ENCODE measurements at places on chromosomes 13 and 19.

DNA sequence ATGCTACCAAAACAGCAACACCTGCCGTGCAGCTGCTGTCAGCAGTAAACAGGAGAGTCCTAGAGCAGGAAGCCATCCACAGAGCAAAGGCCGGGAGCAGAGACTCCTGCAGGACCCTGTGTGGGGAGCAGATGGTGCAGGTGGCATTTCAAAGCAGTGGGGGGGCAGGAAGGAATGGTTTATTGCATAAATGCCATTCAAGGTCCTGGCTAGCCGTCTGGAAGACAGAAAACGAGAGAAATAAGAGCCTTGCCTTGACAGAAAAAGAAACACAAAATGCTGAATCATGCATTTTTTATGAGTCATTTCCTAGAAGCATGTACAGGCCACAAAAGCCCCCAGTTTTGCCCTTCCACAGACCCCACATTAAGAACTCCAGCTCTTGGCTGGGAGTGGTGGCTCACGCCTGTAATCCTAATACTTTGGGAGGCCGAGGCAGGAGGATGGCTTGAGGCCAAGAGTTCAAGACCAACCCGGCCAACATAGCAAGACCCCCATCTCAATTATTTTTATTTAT lies 5.4 kb downstream of the RSPH6A start:
- peak; percentile 23 for DNase-seq

GRCh38 chr13:60163478-60164233 lies at the start of gene DIAPH3:
Gene DIAPH3, minus strand, starts transcription at chr13:60163928. Its CDS starts 162 bp downstream, at chr13:60163766.
- DNase-seq = peak; percentile 78

DNA sequence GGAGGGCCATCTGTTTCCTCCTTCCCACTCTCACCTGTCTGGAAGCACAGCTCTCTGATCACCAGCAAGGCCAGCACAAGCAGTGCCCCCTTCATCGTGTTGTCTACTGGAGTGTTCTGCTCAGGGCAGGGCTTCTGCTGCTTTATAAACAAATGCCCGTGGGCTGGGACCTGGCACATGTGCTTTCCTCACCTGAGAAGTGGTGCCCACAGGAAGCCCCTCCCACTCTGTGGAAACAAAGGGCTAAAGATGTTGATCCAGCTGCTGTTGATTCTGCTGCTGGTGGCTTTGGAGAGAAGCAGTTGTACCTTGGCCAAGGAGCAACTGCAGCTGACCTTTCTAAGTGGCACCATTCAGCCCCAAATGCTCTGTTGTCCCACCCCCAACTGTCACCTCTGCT lies 26.4 kb upstream of the ZNF181 start:
- DNase-seq = no peak

DNA sequence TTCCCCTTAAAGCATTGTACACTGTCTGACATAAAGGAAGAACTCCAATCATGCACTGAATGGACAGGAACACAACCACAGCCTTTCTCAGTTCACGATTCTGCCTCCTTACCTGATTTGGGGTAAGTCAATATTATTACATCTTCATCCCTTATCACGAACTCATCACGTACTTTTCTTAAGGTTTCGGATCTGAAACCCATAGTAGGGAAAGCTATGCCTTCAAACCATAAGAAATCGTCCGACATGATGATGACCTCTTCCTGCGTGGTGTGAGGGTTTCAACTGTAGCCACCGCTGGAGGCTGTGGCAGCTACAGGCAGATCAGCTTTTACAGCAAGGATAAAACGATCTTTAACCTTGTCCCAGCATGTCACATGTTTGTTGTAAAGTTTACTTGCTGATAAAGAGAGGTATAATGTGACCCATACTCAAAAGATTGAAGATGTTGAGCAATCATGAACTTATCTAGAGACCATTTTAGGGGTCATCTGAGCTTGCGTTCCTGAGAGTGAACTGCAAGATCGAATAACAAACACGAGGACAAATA lies at the start of gene SULT2A1:
SULT2A1 (minus strand) TSS at position 306 of the 550 bp plus-strand sequence; CDS start at position 248, 58 bp downstream.
- no peak for DNase-seq

DNA sequence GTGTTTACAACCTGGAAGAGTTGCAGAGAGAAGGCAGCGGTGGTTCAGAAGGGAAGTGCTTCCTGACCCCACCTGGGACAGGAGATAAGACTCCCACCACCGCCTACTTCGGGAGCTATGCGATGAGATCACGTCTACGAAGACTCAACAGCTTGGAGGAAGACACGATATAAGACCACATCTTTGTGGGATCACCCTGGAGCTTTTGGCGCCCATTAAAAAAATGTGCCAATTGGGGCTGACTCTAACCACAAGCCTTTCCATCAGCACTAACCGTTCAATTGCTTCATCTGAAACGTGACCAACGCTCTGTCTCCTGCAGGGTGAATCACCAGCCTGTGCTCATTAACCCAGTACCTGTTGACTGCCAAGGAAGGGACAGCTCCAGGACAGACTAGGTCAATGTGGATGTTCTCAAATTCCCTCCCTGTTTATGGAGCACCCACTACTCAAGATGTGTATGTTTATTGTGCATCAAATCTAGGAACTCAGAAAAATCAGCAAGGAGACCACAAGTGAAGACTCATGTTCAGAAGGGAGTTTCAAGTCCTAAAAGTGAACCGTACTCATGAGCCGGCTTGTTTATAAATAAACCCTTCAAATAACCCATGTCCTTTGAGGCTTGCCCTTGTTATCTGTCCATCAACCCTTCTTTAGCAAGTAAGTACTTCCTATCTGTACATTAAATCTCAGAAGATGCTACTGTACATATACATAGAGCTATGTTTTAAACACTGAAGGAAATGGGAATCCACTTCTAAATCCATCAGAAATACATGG lies 67.5 kb downstream of the LATS2 start:
- peak; percentile 31 for DNase-seq

- no peak for DNase-seq
Measured at GRCh38 chr19:43847884-43848283, 20.8 kb downstream of the ZNF283 start.

GRCh38 chr13:45863709-45864590 lies 12.4 kb upstream of the SIAH3 start:
- no peak for DNase-seq

DNA sequence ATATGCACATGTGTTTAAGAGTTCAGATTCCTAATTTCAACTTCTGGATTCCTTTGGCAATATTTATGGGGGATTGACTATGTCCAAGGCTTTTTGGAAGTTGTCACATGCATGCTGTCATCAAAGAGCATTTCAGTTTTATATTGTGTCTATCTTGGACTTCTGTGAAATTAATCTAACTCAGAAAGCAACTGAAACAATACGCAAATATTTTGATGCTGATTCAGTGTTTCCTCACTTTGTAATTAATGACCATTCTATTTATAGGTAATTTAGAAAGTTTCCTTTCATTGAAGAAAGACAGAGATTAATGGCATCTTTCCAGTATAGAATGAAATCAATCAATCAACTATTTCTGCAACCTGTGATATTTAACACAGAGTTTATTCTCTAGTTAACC lies 550.1 kb downstream of the PCDH9 start:
- no peak for DNase-seq

DNA sequence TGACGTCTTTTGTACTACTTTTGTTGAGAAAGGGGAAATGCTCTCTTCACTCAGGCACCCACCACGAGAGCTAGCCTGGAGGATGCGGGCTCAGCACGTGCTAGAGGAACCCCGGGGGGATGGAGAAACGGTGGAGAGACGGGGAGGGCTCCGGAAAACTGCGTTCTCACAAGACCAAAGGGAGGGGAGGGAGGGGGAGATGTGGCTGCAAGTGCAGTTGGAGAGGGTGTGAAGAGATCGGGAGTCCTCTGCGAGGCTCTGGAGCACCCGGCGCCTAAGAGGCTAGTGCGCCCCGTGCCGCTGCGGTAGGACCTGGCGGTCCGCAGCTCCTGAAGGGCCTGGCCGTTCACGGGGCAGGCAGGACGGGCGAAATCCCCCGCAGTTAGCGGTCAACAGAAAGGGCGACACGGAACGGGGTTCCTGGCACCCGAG lies 43.4 kb upstream of the XPO4 start:
- DNase-seq = no peak

DNA sequence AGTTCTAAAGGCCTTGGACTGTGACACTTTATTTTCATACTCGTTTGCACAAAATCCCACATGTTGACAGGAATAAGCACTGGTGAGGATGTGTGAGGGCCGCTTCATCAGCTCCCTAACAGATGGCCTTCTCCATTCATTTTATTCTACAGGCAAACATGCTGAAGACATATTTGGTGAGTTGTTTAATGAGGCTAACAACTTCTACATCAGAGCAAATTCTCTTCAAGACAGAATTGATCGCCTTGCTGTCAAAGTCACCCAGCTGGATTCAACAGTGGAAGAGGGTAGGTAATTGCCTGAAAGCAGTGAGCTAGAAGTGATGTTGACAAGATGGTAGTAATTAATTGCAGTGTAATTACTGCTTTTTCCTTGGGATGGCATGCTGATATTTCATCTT lies 95.7 kb downstream of the GPR12 start:
- no peak for DNase-seq

DNA sequence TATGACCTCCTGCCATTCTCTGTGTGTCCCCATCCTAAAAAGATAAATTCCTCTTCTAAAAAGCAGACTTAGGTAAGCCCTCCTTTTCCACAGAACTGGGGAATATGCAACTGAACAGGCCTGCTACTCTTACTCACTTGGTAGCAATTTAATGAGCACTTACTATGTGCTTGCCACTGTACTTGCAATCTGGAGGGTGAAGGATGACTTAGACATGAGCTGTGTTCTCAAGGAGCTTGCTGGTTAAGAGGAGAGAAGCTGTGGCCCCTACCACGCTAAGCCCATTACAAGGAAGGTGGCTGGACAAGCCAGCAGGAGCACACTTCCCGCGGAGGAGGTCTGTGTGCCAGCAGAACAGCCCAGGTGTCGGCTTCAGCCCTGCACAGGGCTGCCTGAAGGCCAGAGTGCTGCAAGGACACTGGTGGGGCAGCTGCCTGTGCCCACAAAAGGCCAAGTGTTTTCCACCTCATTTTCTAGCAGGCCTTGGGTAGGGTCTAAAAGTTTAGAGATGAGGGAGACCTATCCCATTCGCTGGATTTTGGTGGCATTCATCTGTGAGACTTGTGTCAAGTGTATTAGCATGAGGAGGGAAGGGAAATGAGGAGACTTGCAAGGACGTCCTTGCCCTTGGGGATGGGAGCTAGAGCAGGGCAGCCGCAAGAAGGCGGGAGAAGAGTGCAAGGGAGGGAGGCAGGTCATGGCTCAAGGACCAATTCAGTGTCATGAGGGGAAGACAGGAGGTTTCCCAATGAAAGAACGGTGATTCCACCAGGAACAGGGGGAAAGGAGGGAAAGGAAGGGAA lies 52.0 kb downstream of the COL4A1 start:
- no peak for DNase-seq

DNA sequence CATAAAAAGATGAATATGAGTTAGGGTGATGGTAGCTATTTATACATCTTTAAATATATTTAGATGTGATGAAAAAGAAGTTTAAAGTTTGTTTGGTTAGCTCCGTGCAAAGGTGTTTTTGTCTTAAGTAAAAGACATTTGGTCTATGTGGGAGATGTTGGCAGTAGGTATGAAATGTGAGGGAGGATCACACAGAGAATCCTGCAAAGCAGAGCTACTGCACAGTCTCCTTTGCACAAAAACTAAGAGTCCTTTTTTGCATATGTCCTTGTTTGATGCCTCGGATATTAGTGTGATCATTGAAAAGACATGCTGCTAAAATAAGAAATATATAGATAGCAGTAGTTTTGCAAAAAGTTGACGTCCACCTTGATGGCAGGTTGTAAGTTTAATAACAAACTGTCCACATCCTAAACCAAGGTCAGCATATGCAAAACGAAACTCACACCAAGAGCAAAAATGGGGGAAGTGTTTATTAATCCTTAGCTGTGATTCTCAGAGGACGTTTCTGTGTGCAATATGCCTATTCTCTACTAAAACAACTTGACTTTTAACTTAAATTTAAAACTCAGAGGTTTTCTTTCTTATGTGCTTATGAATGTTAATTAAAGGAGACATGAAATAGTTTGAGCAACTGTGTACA lies 870.1 kb downstream of the PCDH9 start:
- no peak for DNase-seq

- DNase-seq = no peak
Measured at GRCh38 chr19:3243819-3244700, 19.6 kb downstream of the CELF5 start.

- no peak for DNase-seq
Measured at GRCh38 chr19:29563486-29564101, 37.8 kb downstream of the VSTM2B start.

- DNase-seq = no peak
Measured at GRCh38 chr13:74218291-74218690, 84.1 kb upstream of the KLF12 start.

DNA sequence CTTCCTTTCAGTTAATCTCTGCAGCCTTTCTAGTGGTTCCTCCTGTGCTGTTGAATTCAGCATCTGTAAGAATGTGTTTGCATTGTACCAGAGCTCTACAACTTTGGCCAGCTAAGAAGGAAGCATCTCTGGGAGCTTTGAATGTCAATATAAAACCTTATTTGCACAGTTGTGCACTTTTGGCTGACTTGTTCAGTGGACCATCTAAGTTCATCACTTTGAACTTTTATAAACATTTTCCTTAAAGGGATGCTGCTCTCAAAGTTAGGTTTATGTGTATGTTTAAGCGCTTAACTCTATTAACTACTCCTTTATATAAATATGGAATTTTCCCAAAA lies 15.6 kb downstream of the POLR1D start:
- no peak for DNase-seq

DNA sequence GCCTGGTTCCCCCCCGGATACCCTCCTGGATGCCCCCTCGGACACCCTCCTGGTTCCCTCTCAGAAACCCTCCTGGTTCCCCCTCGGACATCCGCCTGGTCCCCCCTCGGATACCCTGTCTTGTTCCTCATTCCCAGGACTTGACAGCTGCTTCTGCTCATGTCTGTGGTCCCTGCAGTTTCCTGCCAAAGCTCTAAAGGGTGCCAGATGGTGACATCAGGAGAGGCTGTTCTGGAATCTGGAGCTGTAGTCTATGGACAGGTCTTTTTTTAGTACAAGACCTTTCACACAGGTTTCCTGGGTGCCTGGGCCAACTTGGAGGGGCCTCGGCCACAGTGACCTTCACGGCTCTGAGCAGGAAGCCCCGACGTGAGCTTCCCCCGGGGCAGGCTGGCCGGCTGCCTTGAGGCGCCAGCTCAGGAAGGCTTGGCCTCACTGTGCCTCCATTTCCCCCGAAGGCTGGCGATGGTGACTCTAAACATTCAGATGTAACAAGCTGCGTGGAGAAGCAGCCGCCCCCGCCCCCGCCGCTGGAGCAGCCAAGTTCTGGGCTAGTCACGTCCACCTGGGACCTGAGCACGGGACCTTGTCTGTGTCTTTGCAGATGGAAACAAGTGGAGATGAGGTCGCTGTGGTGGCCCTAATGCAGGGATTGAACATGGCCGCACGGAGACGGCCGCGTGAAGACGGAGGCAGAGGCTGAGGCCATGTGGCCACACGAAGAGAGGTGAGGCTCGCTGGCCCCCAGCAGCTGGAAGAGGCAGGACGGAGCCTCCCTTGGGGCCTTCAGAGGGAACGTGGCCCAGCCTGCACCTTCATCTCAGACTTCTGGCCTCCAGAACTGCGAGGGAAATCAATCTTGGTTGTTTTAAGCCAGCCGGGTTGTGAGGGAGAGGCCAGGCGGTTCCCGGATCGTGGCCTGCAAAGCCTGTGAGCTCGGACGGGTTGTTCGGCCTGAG lies 12.7 kb downstream of the SGTA start:
- DNase-seq = no peak
